CD4-positive, alpha-beta T cell treated with Interleukin-10 for 1 hour (primary cell): ENCODE measurements at places on chromosomes 2 and 18.
A peak's percentile ranks its signal among the peaks of the same experiment; 100 is the strongest.

DNA sequence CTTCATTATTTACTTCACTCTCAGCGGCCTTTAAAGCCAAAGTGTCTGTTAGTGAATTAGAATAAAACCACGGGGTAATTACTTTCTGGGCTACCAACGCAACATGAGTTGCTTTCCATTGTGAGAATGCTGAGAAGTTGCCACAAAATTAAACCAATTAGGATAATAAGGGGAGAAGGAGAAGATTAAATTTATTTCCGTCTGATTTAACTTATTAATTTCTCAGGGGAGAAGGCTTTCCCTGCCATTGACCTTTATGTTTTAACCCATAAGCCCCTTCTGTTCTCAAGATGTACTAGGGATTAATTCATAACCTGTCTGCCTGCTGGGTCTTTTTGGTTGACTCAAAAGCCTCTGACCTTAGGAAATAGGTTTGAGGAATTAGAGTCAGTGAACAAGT lies 42.3 kb upstream of the IGFBP5 start:
- no peak for DNase-seq

GRCh38 chr2:14750433-14750832 lies 117.9 kb downstream of the LRATD1 start:
- no peak for DNase-seq

DNA sequence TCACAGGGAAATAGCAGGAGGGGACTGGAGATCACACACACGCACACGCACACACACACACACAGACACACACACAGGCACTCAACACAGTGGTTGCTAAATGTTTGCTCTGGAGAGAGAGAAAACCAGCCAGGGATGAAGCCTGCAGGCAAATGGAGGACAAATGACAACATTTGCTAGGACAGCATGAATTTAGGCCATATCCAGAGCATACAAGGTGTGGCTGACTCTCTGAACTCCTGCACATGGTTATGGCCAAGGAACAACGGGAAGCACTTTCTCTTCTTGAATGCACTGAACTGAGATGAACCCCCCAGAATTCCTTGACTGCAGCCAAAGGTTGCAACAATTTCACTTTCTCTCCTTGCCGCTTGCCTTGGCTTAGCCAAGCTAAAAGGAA lies 230.0 kb upstream of the RASGRP3 start:
- no peak for DNase-seq

DNA sequence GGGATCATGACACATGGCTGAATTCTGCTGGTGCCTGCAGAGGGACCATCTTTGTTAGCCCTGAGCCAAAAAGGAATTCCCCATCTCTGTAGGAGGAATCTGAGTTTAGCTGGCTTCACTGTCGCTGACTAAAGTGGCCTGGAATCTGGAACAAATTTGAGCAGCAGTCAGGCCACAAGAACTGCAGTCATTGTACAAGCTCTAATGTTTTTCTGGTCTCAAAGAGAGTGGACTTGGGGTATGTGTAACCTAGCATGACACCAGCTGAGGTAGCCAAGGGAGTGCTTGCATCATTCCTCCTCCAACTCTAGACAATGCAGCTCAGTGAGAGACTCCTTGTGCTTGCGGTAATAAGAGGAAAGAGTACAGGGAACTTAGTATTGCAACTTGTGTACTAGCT lies 539.1 kb upstream of the LRRTM4 start:
- DNase-seq = no peak

DNA sequence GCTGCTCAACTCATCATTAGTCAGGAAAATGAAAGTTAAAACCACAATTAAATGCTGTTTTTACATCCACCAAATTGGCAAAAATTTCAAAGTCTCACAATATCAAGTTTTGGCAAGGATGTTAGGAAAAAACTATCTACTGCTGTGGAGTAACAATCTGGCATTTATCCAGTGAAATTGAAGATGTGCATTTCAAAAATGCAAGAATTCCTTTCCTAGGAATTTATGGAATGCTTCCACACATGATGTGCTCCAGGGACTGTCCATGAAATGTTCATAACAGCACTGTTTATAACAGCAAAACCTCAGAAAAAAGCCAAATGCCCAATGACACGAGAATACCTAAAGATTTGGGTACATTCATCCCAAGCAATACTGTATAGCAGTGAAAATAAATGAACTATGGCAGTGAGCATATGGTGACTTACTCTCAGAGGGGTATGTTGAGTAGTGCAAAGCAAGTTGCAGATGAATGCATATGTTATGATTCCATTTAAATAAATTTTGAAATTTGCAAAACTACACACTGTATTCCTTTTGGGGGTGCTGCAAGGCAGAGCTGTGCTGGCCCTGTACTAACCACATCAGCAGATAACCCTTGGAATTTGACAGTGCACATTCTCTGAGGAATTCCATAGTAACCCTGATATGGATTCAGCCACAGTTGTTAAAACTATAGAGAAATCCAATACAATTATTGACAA lies 41.3 kb upstream of the GYPC start:
- DNase-seq = no peak

DNA sequence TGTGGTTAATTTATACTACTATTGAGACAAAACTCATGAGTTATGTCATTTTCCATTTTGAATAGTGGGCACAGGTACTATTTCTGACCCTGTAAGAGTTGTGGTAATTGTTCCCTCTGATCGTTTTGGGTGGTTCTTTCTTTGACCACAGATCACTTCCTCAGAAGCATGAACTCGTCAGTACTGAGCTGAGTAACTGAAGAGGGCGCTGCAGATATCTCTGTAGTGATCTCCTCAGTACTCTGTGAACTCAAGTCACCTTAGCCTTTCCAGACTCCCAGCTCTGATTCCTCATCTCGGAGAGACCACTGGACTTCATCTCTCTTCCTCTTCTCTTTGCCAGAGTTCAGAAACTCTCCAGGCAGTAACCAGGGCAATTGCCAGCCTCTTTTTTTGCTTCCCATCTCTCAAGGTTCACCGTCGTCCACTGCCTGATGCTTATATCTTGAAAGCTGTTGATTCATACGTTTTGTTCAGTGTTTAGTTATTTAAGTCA lies 9.4 kb upstream of the IL1RL1 start:
- peak; percentile 63 for DNase-seq

DNA sequence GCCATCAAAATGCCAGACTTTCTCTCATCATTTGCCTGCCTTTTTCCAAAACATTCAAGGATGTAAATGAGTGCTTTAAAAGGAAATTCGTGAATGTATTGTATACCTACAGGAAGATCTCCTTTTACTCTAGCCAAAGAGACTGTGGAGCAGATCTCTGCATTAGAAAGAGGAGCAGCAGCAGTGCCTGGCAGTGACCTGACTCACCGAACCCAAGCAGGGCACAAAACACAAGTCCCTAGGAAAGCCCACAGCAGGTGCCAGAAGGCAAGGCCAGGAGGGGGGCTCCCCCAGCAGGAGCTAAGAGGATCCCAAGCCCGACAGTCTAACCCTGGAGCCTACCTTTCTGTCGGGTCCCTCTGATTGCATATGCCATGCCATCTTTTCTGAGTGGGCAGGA lies 47.9 kb downstream of the L3MBTL4 start:
- DNase-seq = no peak

DNA sequence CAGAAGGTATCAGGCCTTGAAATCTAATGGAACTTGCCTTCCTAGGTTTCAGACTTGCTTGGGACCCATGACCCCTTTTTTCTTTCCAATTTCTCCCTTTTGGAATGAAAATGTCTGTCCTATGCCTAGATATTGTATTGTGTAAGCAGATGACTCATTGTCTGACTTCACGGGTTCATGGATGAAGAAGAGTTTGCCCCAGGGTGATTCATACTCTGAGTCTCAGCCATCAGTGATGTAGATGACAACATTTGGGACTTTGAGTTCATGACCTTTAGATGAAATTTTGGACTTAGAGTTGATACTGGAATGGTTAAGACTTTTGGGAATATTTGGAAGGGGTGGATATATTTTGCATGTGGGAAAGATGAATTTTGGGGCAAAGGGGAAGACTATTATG lies 11.2 kb upstream of the SCYGR5 start:
- DNase-seq = no peak
